DMS53 (cell line): ENCODE measurements at places on chromosomes 6 and 20.

GRCh38 chr20:2305029-2305428 lies 9.2 kb downstream of the TGM3 start:
- no peak for DNase-seq

- DNase-seq = no peak
Measured at GRCh38 chr6:158344534-158344933, 32.3 kb downstream of the TULP4 start.

- no peak for DNase-seq
Measured at GRCh38 chr6:109417646-109418045, 22.8 kb downstream of the PPIL6 start.

- DNase-seq = peak; percentile 60
Measured at GRCh38 chr6:155313602-155314091, 637 bp downstream of the TFB1M start.

GRCh38 chr6:39530201-39530759 lies 194.9 kb downstream of the KIF6 start:
- peak; percentile 38 for DNase-seq

DNA sequence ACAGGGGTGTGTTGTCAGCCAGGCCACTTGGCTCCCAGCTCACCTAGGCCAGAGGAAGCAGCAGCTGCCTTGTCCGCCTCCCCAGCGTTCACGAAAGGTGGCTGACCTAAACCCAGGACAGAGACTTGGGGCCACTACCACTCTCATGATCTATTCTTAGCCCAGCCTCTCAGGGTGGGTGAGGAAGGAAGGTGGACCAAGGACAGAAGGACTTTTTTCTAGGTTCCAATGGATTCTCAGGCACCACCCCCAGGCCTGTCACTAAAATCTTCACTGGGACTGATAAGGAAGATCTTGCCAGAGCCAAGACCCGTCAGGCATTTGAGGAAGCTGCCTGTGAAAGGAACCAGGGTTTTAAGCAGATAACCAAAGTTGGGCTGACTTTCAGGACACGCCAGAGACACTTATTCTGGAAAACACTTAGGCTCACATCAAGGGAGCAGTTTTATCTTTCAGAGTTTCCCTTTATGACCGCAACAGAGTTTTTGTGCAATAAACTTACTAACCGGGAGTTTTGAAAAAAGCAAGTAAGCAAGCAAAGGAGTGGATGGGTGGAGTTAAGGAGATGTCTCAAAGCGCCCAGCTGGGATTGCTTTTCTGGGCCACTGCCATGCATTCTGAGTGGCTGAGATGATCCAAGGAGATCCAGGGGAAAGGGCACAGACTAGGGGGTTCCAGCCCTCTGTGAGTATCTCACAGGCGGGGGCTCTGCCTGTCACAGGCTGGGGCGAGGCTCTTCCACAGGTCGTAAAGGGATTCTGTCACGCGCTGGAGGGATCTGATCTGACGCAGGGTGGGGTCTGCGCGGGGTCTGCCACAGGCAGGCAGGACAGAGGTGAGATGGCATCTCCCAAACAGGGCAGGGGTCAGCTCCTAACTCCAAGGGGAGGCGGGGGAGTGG lies 989 bp downstream of the FITM2 start:
- DNase-seq = peak; percentile 23

- peak; percentile 67 for DNase-seq
Measured at GRCh38 chr20:4814696-4815252, 93.1 kb downstream of the PRND start.

- no peak for DNase-seq
Measured at GRCh38 chr6:14516956-14517355, 399.4 kb downstream of the CD83 start.

DNA sequence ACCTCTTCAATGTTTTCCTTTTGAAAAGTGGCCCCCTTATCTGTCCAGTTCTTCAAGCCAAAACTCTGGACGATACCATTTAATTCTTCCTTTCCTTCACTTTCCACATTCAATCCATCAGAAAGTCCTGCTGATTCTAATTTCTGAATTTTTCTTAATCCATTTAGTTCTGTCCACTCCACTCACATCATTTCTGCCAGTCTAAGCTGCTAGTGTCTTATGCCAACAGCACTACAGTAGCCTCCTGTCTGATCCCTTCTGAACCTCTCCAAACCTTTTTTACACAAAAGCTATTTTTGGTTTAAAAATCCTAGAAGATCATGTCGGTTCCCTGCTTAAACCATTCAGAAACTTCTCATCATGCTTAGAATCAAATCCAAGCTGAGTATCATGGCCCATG lies 24.5 kb upstream of the SNAP25 start:
- DNase-seq = no peak

- DNase-seq = no peak
Measured at GRCh38 chr20:59676851-59677182, 72.5 kb downstream of the PHACTR3 start.

DNA sequence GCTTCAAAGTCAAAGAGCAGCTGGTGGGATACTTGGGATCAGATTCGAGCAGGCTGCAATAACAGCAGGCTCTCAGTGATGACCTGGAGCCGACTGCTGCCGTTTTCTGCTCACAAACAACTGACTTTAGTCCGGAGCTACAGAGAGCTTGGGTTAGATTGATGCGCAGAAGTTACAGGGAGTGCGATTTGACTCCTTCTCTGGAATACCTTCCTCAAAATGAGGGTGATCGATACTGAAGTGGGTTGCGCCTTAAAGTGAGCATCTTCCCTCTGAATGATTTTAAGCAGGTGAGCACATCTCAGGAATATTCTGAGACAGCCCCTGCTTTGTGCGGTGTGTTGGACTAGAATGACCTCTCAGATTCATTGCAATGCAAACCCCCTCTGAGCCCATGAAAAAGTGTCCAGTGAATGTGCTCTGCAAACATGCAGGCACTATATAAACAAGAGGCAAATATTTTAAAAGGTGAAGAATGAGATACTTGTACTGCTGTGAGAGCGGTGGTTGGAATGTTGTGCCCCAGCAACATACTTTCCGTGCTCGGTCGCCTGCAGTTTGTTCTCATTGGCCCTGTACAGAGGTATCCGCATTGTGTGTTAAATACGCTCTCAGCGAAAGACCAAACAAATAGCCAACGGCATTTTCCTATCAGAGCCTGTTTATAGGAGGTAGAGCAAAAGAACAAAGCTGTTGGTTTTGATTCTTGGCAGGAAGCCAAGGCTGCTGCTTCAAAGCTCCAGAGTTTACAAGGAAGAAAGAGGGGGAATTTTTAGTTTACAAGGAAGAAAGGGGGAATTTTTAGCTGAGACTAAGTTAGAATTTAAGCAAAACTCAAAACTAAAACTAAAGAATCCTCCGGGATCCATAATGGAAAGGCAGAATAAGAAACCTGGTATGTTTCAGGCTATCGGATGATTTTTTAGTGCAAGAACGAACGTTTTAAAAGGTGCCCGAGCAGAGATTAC lies 67.7 kb downstream of the PHACTR2 start:
- DNase-seq = peak; percentile 70

DNA sequence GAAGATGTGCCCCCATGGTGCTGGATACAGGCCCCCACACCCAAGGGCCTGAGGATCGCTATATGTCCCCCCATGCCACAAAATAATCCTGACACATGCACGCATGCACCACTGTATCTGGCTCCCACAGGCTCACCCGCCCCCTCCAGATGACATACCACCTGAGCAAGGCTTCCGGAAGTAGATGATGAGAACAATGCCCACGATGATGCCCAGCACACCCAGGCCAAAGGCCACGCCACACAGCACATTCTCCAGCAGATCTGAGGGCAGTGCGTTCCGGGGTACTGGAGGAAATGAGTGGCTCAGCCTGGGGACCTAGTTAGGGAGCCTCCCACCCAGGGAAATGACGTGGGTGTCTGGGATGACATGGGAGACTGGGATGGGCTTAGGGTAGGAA lies 3.8 kb downstream of the HLA-DMA start:
- DNase-seq = no peak

- DNase-seq = no peak
Measured at GRCh38 chr6:129419324-129419723, 290.7 kb downstream of the ARHGAP18 start.

GRCh38 chr6:125477844-125478243 lies 176.1 kb upstream of the HDDC2 start:
- DNase-seq = no peak

GRCh38 chr6:145313041-145313855 lies 422.1 kb downstream of the EPM2A start:
- DNase-seq = no peak

DNA sequence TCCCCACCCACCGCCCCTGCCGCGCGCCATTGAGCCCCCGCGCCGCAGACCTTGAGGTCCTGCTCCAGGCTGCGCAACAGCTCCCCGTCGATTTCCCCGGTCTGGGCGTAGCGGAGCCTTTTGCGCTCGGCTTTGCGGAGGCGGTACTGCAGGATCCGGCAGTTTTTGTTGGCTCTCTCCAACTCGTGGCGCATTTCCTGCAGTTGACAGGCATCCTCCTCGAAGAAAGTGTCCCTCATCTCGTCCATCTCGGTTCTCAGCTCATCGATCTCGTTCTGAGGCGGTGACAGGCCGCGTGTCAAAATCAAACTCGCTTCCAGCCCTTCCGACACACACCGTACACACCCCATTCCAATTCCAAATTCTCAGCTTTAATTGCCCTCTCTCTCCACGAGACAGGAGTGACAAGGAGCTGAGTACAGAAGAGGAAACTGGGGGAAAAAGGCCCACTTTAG lies 4.3 kb downstream of the MTCL3 start:
- DNase-seq = peak; percentile 38
